Stimulated activated CD8-positive, alpha-beta memory T cell treated with anti-CD3 and anti-CD28 coated beads, Interleukin-7, amount 100 ng/mL, for 48 hours (primary cell): ENCODE measurements at places on chromosomes 16 and 17.

DNA sequence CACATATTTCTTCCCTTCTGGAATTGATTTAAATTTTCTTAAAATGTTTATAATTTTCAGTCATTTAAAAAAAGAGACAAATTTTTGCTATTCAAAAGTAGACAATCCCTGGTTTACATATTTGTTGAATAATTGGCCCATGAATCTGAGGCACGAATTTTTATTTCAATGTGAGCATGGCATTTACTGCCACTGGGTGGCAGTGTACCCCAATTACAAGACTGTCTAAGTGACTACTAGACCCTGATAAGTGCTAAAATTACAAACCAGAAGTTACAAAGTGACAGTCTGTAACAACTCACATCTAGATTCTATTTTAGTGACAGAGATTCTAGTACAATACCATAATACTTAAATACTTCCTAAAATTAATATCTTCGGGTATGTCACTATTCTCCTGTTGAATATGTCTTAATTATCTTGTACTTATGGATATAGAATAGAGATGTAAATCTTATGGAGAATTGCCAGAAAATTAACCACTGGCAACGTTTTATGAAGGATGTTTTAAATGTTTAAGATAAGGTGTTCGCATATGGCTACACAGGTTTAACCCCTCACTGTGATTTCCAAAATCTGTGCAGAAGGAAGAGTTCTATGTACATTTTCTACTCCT, 235.8 kb downstream of the MAP2K4 start:
- no peak for DNase-seq

DNA sequence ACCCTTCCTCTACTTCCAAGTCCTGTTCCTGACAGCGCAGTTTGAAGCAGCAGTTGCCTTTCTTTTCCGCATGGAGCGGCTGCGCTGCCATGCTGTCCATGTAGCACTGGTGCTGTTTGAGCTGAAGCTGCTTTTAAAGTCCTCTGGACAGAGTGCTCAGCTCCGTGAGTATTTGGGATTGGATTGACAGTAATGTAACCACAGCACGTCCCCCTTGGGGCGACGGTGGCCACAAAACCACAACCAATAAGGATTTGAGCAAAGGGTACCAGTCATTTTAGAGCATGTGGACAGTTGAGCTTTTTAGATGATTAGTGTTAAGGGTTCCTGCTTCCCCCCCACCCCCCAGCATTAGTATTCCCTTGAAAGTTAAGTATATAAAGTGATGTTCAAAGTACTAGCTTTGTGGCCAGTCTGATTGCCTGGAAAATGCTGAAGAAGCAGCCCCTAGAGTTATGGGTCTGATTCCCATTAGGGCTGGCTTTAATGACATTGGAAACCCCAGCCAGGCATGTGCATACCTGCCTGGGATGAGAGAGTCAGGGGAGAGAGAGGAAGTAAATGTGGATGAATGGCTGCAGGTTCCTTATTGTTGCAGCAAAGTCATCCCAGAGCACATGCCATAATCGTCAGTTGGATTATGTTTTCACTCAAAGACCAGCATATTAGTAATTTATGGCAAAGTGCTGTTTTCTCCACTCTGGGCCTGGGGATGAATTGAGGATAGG, 31.6 kb upstream of the SLC12A3 start:
- no peak for DNase-seq

DNA sequence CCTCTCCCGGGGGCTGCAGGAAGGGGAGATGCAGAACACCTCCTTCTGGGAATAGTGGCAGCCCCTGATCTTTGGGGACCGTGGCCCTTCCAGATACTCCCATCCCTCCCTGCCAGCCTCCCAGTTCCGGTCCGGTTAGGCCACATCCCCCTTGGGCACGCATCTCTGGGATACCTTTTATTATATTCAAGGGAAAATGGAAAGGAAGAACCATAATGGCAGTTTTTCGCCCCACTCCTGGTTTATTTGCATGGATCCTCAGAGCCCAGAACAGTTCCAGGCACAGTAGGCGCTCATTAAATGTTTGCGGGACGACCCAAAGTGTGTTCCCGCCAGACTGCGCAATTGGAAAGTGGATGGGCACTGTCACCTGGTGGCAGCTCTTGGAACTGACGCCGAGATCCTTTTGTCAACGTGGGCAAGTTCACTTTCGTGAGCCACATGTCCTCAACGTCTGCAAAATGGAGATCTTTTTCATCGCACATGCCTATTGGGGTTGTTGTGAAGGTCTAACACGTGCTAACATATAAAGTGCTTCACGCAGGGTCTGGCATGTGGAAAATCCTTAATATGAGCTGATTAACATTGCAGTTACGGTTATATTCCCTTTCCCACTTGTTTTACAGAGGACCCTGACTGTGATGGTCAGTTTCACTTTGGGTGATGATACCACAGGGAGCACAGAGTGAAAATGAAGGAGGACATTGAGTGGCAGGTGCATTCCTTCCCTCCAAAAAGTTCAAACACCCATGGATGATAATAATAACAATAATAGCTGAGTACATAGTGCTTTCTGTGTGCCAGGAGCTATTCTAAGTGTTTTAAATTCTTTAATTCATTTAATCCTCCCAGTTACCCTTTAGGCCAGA, 1.7 kb upstream of the GPRC5B start:
- peak; percentile 52 for DNase-seq

GRCh38 chr17:77167472-77168306, 26.9 kb downstream of the SEC14L1 start:
- no peak for DNase-seq

GRCh38 chr16:75653922-75654321, 6.3 kb downstream of the TERF2IP start:
- DNase-seq = no peak

DNA sequence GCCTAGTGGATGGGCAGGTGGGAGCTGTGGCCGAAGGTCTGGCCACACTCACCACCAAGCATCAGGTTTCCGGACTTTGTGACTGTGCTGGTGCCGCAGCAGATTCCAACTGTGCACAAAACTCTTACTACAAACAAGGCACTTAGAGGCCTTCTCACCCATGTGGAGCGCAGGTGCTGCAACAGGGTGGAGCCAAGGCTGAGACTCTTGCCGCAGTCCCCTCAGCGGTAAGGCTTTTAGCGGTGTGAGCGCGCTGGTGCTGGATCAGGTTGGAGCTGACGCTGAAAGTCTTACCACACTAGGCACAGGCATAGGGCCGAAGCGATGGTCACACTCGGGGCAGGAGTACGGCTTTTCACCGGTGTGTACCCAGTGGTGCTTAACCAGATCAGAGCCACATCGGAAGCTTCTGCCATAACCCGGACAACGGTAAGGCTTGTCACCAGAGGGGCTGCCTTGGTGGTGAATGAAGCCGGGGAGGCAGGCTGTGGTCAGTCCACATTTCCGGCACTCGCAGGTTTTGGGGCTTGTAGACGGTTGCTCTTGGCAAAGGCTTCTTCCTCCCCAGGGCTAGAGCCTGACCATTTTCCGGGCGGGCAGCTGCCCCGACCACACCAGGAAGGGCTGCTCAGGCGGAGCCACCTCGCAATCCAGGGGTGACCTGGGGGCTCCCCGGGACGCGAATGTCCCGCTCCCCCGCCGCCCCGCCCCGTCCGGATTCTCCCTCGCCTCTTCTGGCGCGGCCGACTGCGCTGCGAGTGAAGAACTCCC, 1.0 kb upstream of the ARMC5 start:
- no peak for DNase-seq

GRCh38 chr17:31323551-31323950, 2.1 kb upstream of the EVI2A start:
- DNase-seq = no peak

GRCh38 chr16:56102183-56102686, 89.1 kb upstream of the GNAO1 start:
- DNase-seq = no peak

DNA sequence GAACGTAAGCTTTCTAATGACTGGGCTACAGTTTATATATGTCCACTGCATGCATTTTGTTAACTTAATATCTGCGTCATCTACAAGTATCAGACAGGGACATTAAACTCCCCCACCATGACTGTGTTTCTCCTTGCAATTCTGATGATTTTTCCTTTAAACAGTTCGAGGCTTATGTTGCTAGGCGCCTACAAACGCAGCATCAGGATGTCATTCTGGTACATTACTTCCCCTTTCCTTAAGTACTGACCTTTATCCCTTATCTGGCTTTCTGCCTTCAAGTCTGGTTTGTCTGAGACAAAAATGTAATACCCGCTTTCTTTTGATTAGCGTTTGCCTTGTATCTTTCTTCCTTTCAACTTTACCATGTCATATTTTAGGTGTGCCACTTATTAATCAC, 362.4 kb downstream of the SLC39A11 start:
- no peak for DNase-seq

DNA sequence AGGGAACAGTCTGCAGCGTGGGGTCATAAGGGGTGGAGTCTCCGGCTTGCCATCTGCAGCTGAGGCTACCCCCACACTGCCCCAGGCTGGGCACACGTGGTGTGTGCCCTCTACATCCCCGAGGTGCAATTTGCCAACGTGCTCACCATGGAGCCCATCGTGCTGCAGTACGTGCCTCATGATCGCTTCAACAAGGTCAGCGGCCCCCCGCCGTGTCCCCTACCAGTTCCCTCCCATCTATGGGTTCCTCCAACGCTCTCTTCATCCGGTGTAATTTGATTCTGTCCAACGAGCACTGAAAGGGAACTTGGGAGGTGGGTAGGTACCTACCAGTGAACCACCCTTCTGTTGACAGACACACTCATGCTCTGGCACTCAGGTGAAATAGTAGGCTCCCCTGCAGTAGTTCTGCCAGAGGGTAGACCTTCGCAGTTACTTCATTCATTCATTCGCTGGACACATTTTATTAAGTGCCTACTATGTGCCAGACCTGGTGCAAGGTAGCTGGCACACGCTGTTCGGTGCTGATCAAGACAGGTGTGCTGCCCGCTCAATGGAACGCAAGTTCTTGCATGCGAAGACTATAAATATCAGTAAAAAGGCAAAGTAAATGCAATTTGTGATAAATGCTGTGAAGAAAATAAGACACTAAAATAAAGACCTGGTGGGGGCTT, 2.7 kb downstream of the MLLT6 start:
- DNase-seq = no peak

GRCh38 chr17:50060951-50061712, 5.2 kb downstream of the ITGA3 start:
- DNase-seq = no peak

DNA sequence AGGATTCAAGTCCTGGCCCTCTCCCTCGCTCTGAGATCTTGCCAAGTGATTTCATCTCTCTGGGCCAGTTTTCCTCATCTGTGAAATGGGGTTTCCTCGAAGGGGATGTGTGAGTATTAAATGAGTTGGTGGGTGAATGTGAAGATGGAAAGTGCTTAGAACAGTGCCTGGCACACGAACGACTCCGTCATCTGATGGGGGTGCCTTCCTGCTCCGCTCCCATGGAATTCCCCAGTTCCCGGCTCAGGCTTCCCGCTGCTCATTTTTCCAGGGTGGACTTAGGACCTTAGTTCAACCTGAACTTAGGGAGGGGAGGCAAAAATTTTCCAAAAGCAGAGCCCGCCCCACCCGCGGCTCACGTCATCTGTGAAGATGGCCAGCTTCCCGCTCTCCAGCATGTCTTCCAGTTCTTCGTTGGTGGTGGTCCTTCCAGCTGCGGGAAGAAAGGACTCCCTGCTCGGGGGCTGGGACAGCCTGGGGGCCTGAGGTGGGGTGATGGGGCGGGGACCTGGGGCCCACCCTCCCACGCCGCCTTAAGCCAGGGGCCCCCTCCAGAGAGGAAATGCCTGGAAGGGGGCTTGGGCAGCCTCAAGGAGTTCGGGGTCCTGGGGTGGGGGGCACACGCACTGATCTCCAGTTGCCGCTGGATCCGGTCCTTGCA, 11.4 kb downstream of the HSD3B7 start:
- DNase-seq = no peak

DNA sequence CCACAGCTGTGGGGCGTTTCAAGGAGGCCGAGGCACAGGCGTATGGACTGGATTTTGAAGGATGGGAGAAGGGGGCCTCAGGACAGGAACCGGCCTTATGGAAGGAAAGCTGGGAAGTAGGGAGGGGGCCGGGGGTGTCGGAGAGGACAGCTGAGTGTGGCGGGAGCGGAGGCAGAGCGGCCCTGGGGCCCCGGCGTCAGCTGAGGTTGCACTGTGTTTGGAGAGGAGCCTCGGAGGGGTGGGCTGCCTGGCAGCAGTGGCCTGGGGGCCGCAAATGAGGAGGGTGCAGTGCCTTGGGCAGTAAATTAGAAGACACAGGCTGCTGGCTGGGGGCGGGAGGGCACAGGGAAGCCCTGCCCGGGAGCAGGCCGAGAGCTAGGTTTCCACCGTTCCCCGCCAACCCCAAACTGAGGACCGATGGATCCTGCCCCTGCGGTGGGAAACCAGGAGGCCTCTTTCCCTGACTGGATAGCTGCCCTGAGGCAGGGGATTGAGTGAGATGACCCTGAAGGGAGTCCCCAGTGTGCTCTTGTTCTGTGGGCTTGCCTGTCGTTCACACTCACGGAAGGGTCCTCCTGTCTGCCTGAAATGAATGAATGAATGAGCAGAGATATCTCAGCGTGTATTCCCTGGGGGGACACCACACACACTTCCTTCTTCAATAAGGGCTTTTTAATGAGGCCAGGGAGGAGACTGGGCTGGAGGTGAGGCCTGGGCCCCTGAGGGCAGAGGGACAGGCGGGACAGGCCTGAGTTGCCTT, 18.4 kb downstream of the FOXJ1 start:
- no peak for DNase-seq

DNA sequence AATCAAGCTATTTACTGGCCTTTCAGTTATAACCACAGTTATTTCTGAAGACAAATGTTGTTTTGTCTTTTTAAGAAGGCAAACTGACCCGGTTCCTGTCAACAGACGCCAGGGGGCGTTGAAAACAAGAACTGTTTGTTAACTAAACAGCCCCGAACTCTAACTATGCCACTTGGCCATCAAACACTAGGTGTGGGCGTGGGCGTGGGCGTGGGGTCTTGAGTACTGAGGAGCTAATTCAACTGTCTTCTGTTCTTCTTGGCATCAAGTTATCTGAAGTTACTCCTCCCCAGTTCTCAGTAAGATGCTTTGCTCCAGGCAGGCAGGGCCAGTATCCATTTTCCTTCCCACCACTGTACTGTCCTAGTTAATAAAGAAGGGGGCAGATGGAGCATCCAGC, 63.3 kb upstream of the MTMR4 start:
- DNase-seq = peak; percentile 5

DNA sequence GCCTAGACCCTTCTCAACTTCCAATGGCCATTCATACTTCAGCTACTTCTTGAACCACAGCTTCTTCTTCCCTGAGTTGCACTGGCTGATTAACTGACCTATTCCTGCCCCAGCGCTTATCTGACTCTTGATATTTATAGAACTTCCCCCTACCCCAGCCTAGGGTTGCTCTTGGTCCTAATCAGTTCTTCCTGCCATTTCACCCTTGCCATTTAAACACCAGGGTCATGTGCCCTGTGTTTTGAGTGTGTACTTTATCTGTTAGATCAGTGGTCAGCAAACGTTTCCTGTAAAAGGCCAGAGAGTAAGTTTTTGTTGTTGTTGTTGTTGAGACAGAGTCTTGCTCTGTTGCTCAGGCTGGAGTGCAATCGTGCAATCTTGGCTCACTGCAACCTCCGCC, 82.4 kb upstream of the COX10 start:
- DNase-seq = no peak

- no peak for DNase-seq
Measured at GRCh38 chr17:40582328-40582901, 17.1 kb upstream of the CCR7 start.
